Activated CD4-positive, alpha-beta T cell treated with anti-CD3 and anti-CD28 coated beads for 24 hours (primary cell): ENCODE measurements at places on chromosomes 7 and 10.

GRCh38 chr7:112206991-112207592 is 597 bp downstream of the ZNF277 start:
- no peak for DNase-seq

DNA sequence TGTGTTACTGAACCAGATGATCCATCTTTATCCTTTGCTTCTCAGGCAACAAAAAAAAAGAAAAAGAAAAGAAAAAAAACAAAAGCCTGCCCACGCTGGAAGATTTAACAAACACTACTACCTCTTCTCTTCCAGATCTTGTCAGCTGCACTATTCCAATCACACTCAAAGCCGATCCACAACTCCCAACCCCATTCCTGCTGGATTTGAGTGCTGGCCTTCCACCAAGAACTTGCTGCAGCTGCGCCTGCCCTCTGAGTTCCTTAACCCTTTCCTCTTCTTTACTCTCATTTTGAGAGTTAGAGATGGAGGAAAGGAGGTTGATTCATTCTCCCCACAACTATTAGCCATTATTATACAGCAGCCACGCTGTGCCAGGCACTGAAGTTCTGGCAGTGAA is 16.0 kb upstream of the ITGA8 start:
- no peak for DNase-seq

DNA sequence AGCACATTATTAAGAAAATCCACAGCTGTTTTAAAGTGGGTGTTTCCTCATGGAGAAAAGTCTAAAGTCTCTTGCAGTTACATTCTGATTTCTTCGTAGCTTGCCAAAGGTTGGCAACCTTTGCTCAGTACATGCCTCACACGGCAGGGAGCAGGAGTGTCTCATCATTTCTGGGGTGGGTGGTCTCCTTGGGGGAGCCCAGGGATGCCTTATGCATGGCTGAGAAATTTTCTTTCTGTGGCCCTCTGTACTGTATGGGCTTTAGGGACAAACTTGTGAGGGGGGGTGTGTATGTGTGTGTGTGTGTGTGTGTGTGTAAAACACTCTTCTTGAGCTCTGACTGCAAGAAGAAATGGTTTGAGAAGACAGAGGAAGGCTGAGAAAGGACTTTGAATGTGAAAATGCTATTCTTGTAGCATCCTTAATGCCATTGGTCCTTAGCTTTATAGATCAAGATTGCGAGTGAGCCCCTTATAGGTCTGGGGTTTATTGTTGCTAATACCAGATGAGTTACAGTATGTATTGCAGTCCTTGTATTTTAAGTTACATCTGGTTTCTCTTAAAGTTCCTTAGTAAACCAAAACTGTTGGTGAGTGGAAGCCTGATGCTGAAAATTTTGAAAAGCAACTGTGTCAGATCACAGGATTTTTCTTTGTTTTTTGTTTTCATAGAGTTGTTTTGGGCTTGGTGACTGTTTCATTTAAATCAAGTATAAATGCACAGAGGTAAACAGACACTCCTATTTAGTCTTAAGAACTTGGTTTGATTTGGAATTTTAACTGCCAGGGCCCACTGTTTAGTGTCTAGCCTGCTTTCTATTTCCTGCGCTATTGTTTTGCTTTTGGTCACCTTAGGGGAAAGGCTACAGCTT is 242.0 kb downstream of the BICC1 start:
- DNase-seq, result no peak

- DNase-seq, result no peak
These were observed 247.0 kb downstream of the STK31 start for GRCh38 chr7:23956772-23957576.

GRCh38 chr7:1671594-1672451 is 1.7 kb downstream of the ELFN1 start:
- no peak for DNase-seq

DNA sequence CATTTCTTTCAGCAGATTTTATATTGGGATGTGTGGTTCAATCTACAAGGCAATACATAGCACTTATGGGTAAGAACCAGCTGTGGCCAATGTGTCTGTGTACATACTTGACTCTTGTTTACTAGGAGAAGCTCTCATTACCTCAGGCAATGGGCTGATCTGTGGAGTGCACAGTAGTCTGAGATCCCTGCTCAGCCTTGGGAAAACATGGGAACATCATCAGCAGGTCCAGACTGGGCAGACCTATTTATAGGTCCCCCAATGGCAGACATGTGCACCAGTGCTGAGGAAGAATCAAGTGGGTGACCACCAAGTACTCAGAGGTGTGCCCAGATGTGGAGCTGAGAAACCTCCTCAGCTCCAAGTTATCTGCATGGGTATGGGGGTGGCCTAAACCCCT is 349.7 kb downstream of the KIF20B start:
- DNase-seq, result no peak

- DNase-seq, result no peak
These were observed 303.2 kb upstream of the KAT6B start for GRCh38 chr10:74523199-74523598.

GRCh38 chr10:101042118-101042517 is 11.1 kb downstream of the SFXN3 start:
- no peak for DNase-seq

GRCh38 chr10:43899224-43899959 is 250.7 kb upstream of the ZNF32 start:
- no peak for DNase-seq

GRCh38 chr10:585502-585901 is 104.0 kb downstream of the DIP2C start:
- no peak for DNase-seq

DNA sequence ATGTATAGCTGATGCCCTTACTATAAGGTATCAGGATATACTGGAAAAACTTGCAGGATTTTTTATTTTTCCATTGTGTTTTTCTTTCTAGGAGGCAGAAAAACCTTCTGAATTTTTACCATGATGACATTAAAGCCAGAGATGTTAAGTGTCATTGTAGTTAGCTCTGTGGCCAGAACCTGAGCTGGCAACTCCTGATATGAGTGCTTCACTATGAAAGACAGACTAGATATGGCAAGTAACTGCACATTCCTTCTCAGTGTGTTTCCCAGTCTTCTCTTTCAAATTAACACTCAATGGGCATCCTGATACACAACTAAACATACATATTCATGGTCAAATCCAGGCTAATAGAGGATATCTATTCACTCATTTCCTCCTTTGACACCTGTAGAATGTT is 166.2 kb downstream of the CTTNBP2 start:
- DNase-seq, result no peak

DNA sequence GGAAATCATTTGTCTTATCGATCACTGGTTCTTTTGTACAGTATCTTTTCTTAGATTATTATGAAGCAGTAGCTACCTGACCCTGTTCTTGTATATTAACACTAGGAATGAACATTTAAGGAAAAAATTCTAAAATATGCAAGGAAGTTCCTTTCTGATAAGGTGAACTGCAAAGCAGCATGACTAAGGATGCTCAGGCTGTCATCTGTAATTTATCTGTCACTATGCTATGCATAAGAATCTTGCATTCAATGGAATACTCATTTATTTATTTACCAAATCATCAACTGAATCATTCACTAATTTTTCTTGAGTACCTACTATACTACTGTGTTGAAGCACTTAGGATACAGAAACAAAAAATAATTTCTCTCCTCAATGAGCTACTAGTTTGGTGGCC is 5.8 kb downstream of the GSDME start:
- no peak for DNase-seq
